ENCODE measurements at places on chromosomes 1 and 21.

DNA sequence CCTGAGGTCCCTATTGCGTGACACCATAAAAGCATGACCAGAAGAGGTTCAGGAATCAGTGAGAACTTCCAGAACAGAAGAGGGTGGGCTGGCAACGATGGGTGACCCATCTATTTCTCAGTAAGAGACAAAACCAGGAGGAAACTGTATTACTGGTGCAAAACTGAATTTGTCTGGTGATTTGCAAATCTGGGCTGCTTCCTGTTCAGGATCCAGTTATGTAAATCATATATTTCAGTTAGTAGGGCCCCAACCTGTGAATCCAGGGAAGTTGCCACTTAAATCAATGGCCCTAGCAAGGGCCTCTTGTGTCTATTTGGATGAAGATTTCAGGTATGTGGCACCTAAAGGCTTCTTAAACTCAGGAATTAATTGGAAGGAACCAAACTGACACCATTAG, 23.1 kb upstream of the SMAP2 start:
- DNase-seq, result peak; percentile 48

- no peak for DNase-seq
Observed at GRCh38 chr1:156964441-156964840, 44.0 kb downstream of the LRRC71 start.

DNA sequence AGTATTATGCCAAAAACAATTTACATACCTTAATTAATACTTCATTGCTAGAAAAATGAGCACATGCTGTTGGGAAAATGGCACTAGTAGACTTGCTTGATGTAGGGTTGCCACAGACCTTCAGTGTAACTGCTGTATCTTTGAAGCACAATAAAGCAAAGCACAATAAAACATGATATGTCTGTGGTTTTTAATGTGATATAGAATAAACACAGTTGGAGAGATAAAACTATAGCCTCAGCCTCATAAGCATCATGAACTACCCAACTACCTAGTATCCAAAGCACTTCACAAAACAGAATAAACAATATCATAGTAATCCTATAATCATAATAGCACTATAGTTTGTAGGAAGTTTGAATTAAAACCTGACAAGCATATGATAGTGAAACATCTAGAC, 143.5 kb downstream of the SYT14 start:
- DNase-seq, result no peak

DNA sequence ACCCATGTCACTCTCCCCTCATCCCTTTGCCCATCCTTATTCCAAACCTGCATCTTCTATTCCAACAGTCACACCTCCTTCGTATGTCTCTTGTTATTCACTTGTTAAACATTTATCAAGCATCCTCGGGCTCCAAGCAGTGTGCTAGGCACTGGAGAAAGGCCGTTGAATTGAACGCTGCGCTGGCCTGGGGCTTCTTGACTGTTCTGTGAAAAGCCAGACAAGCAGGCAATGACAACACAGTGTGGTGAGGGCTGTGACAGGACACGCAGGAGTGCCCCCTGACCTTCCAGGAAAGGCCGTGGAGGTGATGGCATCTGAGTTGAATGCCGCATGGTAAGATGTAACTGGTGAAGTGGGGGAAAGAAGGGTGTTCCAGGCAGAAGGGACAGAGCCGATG, 19.2 kb downstream of the ETV3 start:
- DNase-seq, result no peak

- DNase-seq, result peak; percentile 85
Observed at GRCh38 chr21:38355992-38356781, 99.4 kb downstream of the KCNJ15 start.

DNA sequence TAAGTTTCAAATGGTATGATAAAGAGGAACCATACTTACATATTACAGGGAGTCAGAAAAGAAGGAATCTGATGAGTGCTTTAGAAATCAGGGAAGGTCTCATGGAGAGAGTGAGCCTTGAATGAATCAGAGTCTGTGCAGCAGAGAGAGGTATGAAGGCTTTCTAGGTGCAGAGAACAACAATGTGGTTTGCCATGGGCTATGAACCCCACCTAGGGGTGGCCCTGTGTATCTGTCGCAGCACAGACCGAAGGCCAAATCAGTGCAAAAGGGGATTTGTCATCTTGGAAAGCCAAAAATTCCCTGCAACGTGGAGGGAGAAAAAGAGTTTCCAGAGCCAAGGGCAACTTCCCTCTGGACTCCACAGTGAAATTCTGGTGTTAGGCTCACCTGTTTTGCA, 3.5 kb downstream of the PAPPA2 start:
- peak; percentile 77 for DNase-seq

GRCh38 chr1:203327684-203328457, 22.6 kb downstream of the BTG2 start:
- DNase-seq, result no peak

DNA sequence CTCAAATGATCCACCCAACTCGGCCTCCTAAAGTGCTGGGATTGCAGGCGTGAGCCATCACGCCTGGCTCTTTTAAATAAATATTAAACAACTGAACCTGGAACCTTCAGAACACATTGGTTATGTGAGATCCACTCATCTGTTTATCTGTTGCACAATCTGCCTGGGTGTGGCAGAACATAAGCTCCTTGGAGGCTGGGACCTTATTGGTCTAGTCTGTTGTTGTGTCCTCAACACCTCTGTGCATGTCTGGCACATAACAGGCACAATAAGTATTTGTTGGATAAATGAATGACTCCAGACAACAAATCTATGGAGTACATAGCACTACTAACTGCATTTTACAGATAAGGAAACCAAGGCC, 4.1 kb upstream of the NBL1 start:
- DNase-seq, result no peak

DNA sequence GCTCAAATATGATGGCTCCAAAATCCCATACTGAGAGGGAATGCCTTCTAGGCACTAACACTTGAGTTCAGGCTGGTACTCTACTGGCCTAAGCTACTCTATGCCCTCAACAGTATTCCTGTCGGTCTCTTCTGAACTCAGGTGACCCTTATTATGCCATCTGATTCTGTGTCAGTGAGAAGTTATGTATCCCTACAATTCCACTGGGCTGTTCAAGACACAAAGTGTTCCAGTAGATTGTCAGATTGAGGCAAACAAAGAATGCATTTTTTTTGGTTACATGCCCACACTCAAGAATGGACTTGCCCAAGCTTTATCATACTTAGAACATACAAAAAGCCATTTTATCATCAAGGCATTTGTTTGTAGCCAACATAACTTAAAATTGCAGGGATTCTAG, 553.8 kb upstream of the PRMT6 start:
- no peak for DNase-seq

DNA sequence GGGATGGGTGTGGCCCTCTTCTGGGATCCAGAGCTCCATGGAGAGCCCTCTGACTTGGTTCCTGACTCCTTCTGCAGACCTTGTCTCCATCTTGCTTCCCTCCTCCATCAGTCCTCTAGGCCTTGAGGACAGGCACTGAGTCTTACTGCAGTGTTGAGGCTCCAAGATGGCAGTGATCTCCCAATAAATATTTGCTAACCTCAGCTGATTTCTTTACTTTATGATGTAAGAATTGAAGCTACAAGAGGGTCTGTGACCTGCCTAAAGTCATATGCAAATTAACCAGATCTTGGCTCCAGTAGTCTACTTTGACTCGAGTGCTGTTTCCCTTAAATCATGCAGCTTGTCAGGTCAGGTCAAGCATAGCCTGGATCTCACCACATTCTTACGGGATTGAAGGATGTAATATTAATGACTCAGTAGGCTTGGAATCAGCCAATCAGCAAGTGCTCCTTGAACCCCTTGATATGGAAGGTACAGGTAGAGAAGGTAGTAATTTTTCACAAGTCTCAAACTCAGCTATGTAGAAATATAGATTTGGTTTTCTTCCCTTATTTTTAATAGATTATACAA, 93.0 kb downstream of the CLIC6 start:
- DNase-seq, result no peak

DNA sequence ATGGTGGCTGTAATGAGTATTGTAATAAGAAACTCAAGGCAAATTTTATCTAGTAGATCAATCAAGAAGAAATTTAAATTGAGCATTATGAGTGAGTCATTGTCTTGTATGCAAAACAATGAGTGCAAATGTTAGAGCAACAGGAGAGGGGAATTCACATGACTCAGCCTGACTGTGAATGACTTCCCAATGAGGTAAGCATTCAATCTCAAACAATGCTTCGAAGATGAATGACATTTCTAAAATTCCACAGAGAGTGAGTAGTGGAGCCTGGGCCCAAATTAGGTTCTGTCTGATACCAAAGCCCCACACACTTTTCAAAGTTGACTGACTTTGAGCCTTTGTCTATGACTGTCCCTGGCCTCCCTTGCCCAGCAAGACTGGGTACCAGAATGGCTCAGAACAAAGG, 738.0 kb downstream of the PTPRU start:
- DNase-seq, result peak; percentile 75

DNA sequence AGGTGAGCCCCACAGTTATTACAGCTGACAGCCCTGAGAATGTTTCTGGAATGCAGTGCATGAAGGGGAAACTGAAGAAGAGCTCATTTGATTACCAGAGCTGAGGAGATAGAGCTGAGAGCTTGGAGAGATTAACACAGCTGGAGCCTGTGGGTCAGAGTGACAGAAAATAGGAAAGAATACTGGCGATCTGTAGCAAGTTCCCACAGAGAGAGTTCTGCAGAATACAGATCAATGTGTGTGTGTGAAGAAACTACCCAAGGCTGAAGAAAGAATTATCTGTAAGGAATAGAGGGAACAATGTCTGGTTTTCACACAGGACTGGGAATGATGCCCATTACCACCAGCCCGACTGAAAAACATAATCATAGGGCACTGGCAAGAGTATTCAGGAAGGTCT, 103.6 kb upstream of the SNX7 start:
- DNase-seq, result no peak

DNA sequence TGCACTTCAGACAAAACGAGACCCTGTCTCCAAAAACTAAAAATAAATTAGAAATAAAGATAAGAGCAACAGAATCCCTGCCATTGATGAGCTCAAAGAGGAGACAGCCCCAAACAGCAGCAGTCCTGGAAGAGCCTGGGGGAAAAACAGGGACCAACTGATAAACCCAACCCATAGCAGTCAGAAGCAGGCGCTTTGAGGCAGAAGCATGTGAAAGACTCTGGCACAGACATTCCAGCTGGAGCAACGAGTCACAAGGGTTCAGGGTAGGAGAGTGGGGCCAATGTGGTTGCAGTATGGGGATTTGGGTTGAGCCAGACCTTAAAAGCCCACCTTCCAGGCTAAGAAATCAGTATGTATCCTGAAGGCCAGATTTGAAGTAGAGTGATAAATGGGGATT, 78.5 kb downstream of the MPZL1 start:
- DNase-seq, result no peak

- DNase-seq, result no peak
Observed at GRCh38 chr1:43460988-43461693, 7.4 kb upstream of the HYI start.

GRCh38 chr1:235866205-235866912, at the start of gene LYST:
LYST (minus strand) TSS chr1:235866906; CDS start chr1:235830417, 36,489 bp downstream.
- peak; percentile 36 for DNase-seq

DNA sequence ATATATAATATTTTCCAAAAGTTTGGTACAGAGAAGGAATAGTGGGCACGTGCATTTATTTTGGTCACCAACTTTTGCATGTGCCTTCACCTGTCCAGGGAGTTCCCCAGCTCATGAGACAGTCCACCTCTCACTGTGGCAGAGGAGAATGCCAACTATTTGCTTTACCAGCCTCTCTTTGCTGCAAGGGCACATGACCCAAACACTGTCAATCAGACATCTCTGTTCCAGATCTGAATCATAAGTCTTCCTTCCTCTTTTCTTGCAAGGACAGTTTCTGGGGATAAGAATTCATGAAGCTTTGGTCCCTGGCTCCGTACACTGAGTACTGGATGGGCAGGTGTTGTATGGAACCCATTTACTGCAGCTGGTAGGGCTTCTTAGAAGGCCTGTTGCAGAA, 38.6 kb downstream of the C1orf87 start:
- DNase-seq, result no peak
